ENCODE measurements at places on chromosomes 16 and 17.

- no peak for DNase-seq
These were observed 8.0 kb downstream of the CFAP20 start for GRCh38 chr16:58121132-58121531.

GRCh38 chr16:9946022-9946720 lies 236.1 kb downstream of the GRIN2A start:
- DNase-seq: no peak

DNA sequence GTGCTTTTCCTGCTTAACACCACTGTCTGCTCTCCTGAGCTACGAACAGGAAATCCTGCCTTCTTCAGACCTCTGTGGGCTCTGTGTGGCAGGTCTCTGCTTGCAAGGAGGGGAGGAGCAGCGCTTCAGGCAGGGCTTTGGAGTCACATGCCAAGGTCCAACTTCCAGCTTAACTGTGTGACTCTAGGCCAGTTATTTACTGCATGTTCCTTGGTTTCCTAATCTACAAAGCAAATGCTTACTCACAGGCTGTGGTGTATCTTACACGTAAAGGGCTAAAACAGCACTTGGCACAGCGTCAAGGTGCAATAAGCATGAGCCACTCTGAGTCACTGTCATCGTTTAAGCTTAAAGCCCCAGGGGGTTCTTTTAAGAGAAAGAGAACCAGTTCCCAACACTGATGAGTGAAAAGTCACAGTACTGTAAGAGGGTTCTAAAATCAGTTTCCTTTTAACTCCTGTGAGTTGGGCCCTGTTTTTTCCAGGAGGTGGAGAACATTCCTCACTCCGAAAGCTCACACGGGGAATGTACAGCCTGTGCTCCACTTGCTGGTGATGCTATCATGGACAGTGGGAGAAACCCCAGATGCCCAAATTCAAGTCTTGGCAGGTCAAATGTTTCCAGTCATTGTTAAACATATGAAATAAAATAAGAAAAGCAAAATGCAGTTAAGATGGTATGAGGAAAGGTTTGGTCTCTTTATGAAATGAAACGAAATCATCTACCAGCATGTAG lies 54.1 kb upstream of the BCAR1 start:
- DNase-seq: peak; percentile 99

DNA sequence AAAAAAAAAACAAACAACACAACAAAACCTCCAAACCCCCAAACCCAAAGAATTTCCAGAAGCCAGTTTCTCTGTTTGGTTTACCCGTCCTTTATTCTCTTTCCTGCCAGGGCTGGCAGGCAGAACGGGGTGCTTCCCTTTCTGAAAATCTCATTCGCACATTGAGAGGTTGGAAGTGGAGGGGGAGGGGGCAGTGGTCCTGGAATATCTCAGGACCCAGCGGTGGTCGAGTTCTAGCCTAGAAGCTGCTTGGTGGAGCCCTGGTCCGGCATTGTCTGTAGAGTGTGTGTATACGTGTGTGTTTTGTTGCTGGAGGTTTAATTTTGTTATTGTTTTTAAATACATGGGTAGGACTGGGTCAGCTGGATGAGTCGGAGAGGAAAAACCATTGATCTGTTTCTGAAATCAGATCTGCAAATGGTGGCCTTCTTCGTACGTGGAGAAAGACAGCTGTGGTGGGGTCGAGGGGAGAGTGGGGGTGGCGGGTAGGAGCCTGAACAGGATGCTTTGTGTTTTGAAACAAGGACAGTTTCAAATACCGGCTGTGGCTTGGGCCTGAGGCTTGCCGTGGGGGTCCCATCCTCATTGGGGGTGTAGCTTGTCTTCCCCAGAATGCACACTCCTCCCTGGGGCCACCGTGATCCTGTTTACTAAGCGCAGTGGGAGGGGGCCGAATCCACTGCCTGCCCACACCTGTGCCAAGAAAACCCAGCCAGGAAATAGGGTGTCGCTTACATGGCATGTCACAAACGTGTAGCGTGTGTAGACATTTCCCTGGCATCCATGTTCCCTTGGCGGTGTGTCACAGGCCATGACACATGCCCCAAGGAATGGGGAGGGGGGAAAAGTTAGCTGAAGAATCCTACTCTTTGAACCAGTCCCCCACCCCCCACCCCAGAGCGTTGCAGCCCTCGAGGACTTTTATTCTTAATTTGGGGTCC lies 1.6 kb downstream of the CMIP start:
- peak; percentile 62 for DNase-seq

DNA sequence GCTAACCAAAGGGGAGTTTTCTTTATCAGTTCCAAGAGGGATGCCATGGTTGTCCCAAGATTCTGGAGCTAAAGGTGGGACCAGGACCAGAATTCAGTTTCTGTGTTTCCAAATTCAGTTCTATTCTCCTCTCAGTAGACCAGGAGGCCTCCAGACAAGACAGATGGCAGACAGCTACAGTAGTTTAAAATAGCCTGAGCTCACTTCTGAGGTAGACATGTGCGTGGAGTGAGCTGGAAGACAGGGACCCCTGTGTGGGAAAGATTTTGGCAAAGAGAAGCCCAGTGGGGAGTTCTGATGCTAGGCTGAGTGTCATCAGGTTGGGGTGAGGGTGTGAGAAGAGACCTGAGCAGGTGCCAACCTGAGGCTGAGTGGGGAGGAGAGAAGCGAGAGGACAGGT lies 95.4 kb downstream of the PRKCB start:
- no peak for DNase-seq

DNA sequence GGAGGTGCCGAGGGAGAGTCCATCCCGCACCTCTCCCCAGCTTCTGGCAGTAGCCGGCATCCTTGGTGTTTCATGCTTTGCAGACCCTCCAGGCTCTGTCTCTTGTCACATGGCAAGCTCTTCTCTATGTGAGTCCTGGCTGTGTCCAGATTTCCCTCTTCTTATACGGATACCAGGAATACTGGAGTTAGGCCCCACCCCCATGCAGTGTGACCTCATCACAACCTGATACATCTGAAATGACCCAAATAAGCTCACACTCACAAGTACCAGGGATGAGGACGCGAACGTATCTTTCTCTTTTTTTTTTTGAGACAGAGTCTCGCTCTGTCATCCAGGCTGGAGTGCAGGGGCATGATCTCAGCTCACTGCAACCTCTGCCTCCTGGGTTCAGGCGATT lies 23.3 kb downstream of the TRAP1 start:
- DNase-seq: no peak

DNA sequence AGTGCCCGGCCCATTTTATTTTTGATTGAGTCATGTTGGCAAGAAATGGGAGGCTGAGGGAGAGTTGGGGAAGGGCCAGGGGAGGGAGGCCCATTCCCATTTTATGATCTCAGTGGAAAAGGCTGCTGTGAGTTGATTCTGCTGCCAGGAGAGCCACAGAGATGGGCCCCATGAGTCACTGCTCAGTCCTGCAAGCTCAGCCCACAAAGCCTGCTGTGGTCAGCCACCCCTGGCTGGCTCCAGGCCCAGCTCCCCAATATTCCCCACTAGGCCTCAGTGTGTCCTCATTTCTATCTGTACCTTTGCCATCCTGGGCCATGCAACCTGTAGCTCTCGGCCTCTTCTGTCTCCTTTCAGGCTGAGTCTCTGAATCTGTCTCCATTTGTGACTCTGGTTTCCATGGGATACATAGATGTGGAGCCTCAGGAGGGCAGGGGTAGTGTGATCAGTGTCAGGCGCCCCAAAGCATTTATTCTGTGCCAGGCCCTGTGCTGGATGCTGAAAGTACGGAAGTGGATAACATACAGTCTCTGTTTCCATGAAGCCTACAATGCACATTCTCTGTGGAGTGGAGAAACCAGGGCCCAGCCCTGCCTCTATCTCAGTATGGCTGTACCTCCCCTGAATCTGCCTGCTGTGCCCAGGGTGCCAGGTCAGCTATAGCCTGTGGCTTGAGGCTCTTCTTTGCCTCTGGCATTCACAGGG lies 1.9 kb upstream of the PLEKHG4 start:
- peak; percentile 58 for DNase-seq

GRCh38 chr17:35744830-35745229 lies 8.2 kb downstream of the GAS2L2 start:
- no peak for DNase-seq

DNA sequence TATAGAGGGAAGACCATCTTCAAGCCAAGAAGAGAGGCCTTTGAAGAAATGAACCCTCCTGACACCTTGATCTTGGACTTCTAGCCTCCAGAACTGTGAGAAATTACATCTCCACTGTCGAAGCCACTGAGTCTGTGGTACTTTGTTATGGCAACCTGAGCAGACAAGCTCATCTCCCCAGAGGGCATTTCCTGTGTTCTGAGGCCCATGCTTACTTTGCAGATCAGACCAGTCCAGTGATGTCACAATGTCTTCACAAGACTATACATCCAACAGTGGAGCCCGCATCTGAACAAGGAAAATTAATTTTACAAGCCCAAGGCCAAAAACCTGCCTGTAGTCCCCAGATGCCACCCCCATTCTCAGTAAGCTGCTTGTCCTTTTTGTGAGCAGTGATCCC lies 14.8 kb upstream of the C17orf113 start:
- DNase-seq: no peak

DNA sequence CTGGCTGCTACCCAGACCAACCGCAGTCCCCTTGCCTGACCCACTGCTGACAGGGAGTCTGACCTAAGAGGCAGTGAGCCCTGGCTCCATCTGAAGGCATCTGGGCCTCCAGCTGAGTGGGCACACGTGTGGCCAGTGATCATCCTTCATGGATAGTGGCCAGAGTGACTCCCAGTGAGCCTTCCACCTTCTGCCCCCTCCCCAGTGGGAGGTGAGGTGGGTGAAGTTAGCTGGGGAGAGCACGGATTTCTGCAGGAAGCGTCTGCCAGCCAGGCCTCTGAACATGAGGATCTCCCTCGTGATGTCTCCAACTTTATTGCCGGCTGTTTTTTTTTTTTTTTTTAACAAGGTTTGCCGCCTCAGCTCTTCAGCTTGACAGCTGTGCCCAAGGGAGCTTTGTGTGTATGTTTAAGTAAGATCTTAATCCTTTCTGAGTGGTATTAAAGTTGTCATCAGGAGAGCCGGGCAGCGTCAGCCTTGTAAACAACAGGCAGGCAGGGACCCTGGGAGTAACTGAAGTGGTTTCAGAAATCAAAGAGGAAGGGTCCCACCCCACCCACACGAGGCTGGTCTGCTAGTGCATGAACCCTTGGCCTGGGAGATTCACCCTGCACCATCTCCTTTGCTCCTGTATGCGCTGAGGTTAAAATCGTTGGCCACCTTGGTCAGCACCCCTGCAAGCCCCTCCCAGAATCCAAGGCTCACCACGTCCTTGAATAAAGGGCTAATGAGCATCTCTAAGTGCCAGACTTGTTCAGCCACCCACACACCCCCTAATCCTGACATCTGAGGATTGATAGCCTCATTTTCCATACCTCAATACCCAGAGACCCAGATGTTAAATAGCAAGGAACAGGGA lies 33.3 kb downstream of the RHBDL3 start:
- no peak for DNase-seq

GRCh38 chr16:73051961-73052360 lies 4.0 kb upstream of the ZFHX3 start:
- DNase-seq: no peak

GRCh38 chr17:8285270-8286181 lies 2.9 kb upstream of the RANGRF start:
- DNase-seq: no peak

- no peak for DNase-seq
These were observed 79.5 kb upstream of the FOXF1 start for GRCh38 chr16:86430814-86431213.

DNA sequence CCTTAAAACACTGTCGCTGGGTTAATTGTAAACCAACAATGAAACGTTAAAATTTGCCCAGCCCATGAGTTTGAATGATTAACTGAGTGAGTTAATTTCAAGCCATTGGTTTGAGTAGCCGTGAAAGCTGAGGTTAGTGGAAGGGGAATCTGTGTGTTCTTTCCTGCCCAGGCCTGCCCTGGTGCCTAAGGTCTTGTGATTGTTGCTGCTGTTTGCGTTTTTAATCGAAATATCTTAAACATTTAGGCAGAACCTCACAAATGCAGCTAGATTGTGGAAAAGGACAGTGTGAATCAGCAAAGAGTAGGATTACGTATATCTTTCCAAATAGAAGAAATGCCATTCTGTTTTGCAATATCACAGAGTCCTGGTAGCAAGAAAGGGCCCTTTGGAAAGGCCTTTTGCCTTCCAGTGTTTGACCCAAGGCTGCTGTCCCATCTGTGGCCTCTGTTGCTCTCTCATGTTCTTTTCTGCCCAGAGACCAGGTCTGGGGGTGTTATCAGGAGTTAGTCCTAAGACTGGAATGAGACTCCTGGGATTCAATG lies 113.8 kb downstream of the MSI2 start:
- no peak for DNase-seq

- DNase-seq: no peak
These were observed 8.3 kb downstream of the TSC2 start for GRCh38 chr16:2056077-2056476.

GRCh38 chr16:66432429-66432828 lies 5.3 kb downstream of the BEAN1 start:
- no peak for DNase-seq

GRCh38 chr16:25014500-25015147 lies 545 bp downstream of the ARHGAP17 start:
- DNase-seq: peak; percentile 36

DNA sequence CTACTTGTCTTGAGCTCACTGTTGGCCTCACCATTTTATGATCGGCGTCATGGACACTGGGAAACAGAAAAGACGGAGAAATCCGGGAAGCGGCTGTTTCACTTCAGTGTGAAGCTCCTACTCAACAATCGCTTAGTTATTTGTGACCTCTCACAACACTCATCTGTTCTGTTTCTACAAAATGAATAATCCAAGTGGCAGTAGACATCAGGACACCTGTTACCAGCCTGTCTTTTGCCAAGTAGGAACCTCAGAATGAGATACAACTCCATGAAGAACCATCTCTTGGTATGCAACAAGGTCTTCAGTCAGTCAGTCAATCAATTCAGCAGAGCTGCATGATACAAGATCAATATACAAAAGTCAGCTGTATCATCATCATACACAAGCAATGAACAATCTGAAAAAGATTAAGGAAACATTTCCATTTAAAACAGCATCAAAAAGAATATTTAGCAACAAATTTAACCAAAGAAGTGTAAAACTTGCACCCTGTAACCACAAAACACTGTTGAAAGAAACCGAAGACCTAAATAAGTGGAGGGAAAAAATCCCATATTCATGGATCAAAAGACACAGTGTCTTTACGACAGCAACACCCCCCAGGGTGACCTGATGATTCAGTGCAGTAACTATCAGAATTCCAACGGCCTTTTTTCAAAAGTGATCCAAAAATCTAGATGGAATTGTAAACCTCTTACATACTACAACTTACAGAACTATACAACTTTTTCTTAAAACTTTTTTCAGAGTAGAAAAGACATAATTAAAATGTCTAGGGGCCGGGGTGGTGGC lies 63.4 kb downstream of the ANKRD11 start:
- DNase-seq: no peak

DNA sequence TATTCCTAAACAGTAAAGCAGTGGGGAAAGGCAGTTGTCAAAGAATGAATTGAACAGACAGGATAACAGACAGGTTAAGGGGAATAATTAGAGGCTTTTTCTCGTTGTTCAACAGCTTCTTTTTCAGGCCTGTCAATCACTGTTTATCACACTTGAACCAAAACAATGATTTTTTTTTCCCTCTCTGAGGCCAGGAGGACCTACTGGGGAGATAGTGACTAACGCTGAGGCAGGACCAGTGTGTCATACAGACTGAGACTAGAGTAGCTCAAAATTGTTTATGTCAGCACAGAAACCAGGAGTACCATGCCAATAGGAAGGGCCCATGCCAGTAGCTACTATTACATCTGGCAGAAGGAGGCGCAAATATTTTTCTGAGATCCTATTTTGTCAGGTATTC lies 41.3 kb upstream of the NLK start:
- DNase-seq: no peak

- DNase-seq: peak; percentile 85
These were observed 20.1 kb upstream of the KRT19 start for GRCh38 chr17:41547921-41548843.

Measured in kidney capillary endothelial cell (primary cell).